GM19239 (cell line): ENCODE measurements at places on chromosomes 6 and 20.

DNA sequence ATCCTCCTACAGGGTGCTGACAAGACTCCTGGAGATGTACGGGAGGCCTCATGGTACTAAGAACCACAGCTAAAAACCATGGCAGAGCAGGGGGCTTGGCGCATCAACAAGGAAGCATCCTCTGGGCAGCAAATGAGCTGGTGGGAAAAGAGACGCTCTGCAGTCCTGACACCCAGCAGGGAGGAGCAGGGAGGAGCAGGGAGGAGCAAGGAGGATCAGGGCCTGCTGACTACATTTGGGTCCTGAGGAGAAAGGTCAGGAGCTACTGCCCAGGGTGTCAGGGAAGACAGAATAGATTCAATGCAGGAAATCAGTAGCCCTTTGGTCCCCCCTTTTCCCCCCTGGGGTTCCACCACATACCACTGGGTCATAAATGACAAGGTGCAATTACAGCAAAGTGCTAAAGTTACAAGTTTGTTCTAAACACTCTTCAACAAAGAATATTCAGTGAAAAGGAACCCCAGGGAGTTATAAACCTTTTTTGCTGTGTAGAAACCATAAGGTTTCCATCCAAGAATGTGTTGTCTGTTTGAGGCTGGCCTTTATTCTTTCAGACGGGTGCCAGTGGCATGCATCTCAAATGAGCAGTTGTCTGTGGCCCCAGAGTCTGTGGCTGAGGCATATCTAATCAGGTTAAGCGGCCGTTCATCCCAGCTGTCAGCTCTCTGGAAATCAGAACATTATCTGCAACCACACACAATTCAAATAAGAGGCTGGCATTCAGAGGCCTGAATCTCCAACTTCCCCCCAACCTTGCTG is 325.0 kb downstream of the CDC5L start:
- DNase-seq = no peak

DNA sequence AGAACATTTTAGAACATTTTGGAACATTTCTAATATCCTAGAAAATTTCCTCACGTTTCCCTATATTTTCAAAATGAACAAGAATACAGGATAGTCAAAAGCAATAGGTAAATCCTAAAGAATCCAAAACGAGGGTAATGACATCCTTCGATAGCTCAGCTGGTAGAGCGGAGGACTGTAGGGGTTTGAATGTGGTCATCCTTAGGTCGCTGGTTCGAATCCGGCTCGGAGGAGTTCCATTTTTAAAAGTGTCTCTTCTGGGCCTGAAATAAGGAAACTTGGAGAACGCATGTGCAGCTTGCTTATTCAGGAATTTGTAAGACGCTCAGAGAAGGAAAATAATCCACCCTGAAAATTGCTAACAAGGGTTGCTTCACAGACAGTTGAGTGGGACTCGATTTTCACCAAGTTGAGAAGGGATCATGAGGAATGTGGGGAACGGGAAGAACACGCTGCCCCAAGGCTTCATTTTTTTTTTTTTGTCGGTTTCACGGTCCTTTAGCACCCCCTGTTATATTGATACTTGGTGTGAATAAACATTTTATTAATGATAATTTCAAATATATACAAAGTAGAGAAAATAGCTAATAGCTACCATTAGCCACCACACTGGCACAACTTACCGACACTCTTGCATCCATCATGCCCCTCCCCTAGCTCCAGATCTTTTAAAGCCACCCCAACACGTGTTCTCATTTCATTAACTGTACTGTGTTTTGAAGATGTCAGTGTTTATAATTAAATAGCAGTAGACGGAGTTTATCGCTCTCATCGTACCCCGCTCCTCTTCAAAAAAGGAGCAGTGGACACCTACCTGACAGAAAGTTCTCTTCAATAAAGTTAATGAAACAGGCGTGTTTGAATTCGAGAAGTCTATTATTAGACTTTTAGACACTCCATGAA is 1.8 kb upstream of the ABT1 start:
- DNase-seq = no peak

DNA sequence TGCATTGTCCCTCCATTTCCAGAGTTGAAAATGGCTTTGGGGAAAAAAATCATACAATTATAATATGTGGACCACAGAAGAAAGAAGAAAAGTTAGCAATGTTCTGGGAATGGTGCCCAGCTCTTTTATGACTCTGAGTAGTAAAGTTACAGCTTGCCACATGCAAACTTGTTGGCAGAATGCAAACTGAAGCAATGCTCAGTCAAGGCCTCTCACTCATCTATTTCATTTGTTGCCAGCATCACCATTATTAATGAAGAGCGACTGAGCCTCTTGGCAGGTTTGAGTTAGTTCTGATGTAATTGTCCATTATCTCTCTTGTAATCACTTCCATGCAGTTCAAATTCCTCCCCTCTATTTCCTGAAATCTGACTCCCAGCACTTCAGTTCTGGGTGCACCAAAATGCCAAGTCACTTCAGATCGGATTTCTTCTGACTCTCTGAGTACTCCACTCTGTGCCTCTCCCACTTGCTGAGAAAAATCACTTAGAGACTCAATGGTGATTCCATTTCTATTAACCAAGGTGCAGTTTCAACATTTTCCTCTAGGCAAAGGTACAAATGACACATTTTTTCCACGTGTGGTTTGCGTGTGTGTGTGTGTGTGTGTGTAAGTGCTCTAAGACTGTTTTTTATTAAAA is 154.4 kb upstream of the STMND1 start:
- no peak for DNase-seq

DNA sequence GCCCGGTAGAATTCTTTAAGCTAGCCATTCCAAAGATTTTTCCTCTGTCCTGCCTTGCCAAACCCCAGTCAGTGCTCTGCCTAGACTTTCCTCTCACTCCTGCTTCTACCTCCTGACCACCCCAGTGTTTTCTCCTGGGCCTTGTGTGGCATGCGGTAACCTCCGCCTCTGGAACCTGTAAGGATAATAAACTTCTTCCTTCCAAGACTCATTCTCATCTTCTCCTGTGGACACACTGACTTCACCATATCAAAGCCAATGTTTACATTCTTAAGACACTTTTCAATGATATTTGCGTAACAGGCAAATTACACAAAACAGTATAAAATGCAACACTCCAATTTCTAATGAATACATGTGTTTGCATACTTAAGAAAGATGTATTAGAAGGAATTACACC is 354.6 kb downstream of the RNF144B start:
- no peak for DNase-seq

GRCh38 chr6:55009131-55009530 is 162.6 kb downstream of the FAM83B start:
- no peak for DNase-seq

- DNase-seq = no peak
Measured at GRCh38 chr6:56091159-56091869, 156.1 kb downstream of the COL21A1 start.

GRCh38 chr20:36544134-36545018 is 3.1 kb downstream of the MYL9 start:
- DNase-seq = no peak
